ENCODE measurements at places on chromosomes 16 and 17. TPM values are rescaled to one million over a fixed set of nuclear protein-coding genes. Genes with fewer than 3 reads are reported as not detected.
A peak's percentile ranks its signal among the peaks of the same experiment; 100 is the strongest.

Gene SLC35G6
- total RNA-seq = 0.24 TPM

Gene RCVRN
- total RNA-seq = 1.9 TPM

Gene PPL
- total RNA-seq = 32.3 TPM

Gene TP53TG3B
- total RNA-seq = not detected

Gene POLG2
- 9.6 TPM for total RNA-seq

Gene MINK1
- total RNA-seq = 10.1 TPM

Gene KSR1
- total RNA-seq = 43.1 TPM

Gene EEF2K
- 20.5 TPM for total RNA-seq

Gene EVPLL
- 0.24 TPM for total RNA-seq

Gene RMI2
- total RNA-seq = 17.1 TPM

Gene C16orf82
- 0.96 TPM for total RNA-seq

DNA sequence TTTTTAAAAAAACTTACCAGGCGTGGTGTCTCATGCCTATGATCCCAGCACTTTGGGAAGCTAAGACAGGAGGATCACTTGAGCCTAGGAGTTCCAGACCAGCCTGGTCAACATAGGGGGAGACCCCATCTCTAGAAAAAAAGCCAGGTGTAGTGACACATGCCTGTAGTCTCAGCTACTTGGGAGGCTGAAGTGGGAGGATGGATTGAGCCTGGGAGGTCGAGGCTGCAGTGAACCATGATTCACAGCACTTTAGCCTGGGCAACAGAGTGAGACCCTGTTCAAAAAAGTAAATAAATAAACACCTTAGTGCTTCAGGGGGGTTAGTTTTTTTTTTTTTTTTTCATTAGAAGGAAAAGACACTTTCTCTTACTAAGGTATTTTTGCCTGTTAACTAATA lies 58.9 kb upstream of the LRRC37A3 start:
- no peak for DNase-seq

DNA sequence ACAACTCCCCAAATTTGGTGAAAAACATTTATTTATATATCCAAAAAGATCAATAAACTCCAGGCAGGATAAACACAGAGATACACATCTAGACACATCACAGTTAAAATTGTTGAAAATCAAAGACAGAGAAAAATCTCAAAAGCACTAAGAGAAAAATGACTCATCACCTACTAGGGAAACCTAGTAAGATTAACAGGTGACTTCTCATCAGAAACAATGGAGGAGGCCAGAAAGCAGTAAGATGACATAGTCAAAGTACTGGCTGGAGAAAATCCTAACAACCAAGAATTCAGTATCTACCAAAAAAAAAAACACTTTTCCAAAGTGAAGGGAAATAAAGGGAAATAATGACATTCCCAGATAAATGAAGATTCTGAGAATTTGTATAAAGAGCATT lies 33.8 kb downstream of the ULK2 start:
- no peak for DNase-seq

- DNase-seq = no peak
Observed at GRCh38 chr17:27840688-27841087, 40.4 kb upstream of the NOS2 start.

DNA sequence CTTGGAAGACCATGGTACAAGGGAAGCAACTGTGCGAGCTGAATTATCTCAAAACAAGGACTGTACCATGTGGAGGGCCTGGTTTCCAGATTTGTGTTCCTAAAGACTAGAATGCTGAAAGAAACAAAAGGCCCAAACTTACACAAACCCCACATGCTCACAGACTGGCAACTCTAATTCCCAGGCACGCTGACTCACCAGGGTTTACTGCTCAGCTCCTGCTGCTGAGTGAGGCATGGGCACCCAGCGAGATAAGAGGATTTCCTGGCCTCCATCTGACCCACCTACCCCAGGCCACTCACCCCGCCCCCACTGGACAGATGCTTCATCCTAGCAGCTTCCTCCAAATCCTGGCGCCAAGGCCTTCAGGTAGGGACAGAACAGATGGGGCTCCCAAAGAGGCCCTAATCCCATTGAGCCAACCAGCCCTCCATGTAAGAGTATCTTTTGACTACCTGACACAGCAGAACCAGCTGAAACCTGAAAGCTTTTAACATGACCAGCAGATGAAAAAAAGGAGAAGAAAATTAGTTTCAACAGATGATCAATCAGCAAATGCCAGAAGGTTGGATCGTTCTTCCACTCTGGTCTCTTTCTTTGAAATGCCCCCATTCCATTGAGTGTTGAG lies 33.9 kb downstream of the DCUN1D3 start:
- DNase-seq = peak; percentile 79

GRCh38 chr17:75565066-75565465 lies 22.5 kb upstream of the MYO15B start:
- peak; percentile 50 for DNase-seq

- DNase-seq = no peak
Observed at GRCh38 chr17:42009170-42009569, 8.1 kb downstream of the DNAJC7 start.

DNA sequence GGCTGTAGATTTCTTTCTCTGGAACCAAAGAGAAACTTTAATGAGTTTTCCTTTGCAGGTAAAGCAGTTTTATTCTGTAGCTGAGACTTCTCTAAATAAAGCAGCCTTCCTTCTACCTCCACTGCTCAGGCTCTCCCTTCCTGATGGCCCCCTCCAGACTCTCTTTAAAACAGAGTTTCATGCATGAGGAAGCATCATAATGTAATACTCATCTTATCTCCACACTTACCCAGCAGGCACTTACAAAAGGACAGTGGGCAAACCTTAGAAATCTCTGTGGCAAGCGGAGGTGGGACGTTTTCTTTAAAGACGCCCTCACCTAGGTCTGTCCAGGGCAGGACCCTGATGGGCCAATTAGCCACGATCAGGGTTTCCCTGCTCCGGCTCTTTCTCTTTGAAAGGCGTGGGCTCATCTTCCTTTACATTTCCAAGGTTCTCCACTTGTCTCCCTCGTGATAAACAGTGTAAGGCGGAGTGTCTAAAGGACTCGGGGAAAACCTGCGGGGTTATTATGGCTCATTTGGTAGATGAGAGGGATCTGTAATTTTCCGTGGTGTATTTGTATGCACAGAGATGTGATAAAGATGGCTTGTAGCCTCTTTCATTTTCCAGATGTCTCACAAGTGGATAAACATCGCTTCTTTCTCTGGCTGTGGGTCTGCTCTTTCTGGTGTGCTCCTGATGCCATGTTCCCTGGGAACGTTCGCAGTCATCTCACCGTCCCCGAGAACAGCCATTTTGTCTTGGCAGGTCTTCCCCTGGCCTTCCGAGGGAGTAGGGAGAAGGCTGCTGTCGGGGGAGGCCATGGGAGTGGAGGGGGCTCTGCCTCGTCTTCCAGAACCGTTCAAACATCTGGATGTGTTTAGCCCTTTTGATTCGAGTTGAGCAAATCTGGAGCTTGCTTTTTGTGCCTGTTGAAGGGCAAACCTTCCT lies 239.0 kb downstream of the CCDC182 start:
- DNase-seq = peak; percentile 53

- peak; percentile 53 for DNase-seq
Observed at GRCh38 chr16:67528222-67528869, at the start of gene RIPOR1. Gene RIPOR1, plus strand, starts transcription at chr16:67528829. Its CDS starts 9,618 bp downstream, at chr16:67538447.

- no peak for DNase-seq
Observed at GRCh38 chr17:13598353-13599167, 3.2 kb downstream of the HS3ST3A1 start.

DNA sequence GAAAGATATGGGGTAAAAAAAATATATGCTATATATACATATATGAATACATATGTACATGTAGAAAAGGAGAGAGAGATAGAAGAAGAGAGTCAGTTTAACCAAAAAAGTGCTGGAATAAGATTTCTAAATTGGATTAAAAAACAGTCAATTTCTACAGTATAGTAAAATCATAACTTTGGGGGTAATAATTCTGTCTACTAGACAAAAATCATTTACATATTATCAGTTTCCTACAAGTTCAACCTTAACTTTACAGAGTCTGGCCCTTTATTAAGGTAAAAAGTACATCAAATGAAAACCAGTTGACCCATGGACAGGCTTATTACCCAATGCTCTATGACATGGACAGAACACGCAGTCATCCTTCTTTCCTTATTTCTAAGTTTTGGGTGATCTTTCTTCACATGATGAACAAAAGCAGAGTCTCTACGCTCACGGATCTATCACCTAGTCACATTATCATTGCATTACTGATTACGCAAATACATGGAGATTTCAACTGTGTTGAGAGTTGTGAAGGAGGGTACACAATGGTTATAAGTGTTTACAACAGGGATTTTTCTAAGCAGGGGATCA lies 63.9 kb upstream of the SMIM36 start:
- no peak for DNase-seq

DNA sequence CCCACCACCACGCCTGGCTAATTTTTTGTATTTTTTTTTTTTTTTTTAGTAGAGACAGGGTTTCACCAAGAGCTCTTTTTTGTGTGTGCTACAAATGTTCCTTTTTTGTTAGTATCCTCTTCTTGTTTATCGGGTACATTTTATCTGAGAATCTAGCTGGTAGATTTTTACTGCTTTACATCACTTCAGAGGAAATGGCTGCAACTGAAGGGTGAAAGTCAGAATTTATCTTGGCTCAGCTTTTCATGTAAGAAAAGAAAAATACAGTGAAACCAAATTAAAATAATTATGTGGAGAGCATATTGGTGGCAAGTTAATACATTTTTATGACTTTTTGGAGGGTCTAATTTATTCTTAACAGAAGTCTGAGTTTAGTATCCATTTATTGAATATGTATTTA lies 26.0 kb downstream of the CBFB start:
- DNase-seq = no peak

DNA sequence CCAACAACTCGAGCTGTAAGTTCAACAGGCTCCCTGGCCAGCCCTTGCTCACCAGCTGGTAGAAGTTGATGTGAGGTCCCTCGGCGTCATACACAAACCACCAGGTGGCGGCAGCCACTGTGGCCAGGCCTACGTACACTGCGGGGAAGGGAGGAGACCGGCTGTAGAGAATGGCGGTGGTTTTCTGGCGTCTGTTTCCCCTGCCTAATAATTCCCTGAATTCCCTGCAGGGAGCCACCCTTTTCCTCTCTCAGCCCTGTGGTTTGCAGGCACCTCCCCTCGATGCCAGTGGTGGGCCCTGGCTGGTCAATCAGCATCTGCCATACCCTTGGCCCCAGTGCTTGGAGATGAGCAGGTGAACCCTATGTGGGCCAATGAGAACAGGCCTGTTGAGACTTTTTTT lies 18.9 kb upstream of the P2RX1 start:
- peak; percentile 77 for DNase-seq

GRCh38 chr17:83151056-83151441 lies 71.6 kb downstream of the METRNL start:
- no peak for DNase-seq

- DNase-seq = peak; percentile 66
Observed at GRCh38 chr17:50087246-50087911, 7.8 kb upstream of the PDK2 start.

DNA sequence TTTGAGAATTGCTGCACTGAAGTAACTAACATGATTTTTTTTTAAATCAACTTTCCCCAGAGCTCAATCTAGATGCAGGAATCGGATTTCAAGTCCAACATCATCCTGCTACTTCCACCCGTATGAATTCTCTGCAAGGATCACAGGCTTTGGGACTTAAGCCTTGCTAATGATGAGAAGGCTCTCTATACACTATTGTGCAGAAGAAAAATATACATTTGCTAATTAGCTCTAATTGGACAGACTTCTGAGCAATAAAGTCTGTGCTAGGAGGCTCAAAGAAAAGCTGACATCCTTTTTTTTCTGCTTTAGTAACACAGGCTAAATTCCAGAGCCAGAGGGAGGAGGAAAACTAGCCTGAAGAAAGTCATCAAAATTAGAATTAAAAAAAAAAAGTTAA lies 433.6 kb downstream of the PMP22 start:
- DNase-seq = no peak

- DNase-seq = no peak
Observed at GRCh38 chr16:58280146-58280845, 14.5 kb downstream of the PRSS54 start.

- DNase-seq = no peak
Observed at GRCh38 chr16:11236461-11237254, 19.3 kb downstream of the SOCS1 start.

GRCh38 chr17:72754513-72754912 lies 338.0 kb downstream of the SLC39A11 start:
- DNase-seq = no peak

DNA sequence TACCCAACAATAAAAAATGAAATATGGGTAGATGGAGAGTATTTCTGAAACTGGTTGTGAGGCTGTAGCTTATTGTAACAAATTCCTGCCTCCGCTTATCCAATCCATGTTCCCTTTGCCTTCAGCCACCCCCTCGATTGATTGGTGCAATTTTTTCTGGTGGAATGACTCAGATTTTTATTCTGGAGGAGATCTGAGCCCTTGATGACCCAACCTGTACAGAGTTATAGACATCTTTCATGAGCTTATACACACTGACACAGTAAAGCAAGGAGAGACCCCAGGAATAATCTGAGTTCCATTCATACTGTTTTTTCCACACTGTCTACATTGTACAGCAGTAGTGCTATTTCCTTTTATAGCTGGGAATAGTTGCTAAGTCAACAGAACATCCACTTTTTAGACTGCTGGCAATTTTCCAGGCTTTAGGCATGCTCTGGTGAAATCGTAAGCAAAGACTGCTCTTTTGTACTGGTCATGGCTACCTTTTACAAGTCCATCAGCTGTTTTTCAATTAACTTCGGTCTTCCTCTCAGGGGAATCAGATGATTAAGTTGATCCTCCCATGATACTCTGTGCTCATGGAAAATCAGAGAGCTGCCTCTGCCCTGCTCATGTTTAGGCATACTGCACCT lies 30.1 kb downstream of the CCL4 start:
- DNase-seq = peak; percentile 73

- DNase-seq = no peak
Observed at GRCh38 chr17:42118545-42118944, 2.6 kb downstream of the KAT2A start.

GRCh38 chr16:2513405-2514332 lies at the start of gene ATP6V0C:
Gene ATP6V0C, plus strand, starts transcription at chr16:2513952. Its CDS starts 152 bp downstream, at chr16:2514104.
- peak; percentile 92 for DNase-seq

DNA sequence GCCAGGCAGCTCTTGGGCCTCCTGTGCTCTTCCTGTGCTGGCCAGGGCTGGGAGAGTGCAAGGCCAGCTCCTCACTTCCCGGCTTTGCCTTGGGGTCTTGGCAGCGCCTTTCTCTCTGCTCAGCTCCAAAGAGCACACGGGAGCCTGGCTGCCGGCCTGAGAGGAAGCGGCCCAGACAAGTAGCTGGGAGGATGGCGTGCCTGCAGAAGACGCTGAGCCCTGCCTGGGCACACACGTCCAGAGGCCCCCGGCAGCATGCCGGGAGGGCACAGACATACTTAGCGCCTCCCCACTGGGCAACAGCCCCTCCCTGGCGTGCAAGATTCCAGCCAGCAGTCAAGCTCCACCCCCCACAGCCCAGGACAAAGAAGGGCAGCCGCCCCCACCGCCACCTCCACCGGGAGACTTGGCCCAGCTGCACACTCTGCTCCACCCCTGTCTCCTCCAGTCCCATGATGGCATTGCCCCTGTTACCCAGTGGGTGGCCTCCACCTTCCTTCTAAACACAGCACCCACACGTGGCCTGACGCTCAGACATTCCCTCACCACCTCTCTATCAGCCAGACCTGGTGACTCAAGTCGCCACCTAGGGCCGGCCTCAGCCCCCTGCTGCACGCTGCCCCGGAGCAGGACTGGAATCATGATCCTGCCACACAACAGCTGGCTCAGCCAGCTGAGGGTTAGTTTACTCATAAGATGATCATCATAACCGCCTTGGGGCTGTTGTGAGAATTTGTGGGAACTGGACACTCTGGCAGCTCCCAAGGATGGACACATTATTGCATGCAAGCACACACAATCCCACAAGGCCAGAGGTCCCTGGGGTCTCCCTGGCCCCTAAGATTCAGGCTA lies 12.4 kb downstream of the SGCA start:
- DNase-seq = peak; percentile 91
